Epithelial cell of esophagus (primary cell): ENCODE measurements at places on chromosomes 11 and 22.

DNA sequence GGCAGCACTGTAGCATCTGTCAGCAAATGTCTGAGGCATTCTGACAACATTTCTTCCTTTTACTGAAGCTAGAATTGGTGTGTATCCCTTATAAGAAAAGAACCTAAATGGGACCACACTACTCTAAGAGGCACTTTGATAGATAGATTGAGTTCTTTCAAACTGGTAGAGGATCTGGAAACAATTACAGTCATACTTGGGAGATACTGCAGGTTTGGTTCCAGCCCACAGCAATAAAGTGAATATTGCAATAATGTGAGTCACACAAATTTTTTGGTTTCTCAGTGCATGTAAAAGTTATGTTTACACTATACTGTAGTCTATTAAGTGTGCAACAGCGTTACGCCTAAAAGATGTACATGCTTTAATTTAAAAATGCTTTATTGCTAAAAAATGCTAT, 96.9 kb downstream of the SBF2 start:
- peak; percentile 7 for DNase-seq

DNA sequence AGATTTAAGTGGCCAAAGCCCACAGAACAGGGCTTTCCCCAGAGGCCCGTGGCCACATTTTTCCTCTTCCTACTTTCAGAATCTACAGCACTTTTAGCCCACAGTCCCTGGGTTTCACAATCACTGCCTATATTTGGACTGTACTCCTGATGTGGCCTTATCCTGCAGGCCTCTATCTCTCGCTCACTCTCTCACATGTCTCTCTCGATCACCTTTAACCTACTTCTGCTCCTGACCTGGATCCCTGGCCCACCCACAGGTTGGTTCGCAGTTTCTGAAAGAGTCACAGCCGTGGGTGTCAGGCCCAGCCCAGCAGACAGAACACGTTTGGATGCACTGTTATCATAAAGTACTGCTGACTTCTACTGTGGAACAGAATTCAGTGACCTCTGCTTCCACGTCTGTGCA, 55.5 kb downstream of the LARGE1 start:
- no peak for DNase-seq

- no peak for DNase-seq
Measured at GRCh38 chr11:114799476-114799875, 121.1 kb downstream of the NXPE2 start.

GRCh38 chr11:130103296-130103814, 33.7 kb downstream of the APLP2 start:
- DNase-seq, result peak; percentile 61

- DNase-seq, result no peak
Measured at GRCh38 chr11:3161309-3161708, 3.8 kb downstream of the OSBPL5 start.

GRCh38 chr11:43582863-43583462, 97.6 kb upstream of the HSD17B12 start:
- DNase-seq, result no peak

DNA sequence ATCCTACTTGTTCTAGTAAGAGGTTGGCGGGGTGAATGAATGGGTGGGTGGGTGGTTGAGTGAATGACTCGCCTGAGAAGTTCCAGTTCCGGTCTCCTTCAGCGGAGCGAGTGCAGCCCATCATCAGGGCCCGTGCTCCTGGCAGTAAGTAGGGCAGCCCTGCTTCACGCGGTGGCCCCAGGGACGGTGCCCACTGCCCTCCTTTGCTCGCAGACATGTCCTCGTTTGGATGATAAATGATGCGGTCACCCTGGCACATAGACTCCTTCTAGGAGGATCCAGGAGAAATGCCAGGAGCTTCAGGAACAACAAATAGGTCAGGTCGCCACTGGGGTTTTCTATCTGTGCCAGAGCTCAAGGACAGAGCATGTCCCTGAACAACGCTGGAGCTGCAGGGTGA, 370.8 kb downstream of the CTTN start:
- no peak for DNase-seq

GRCh38 chr22:43431808-43432554, 20.2 kb downstream of the MPPED1 start:
- no peak for DNase-seq

DNA sequence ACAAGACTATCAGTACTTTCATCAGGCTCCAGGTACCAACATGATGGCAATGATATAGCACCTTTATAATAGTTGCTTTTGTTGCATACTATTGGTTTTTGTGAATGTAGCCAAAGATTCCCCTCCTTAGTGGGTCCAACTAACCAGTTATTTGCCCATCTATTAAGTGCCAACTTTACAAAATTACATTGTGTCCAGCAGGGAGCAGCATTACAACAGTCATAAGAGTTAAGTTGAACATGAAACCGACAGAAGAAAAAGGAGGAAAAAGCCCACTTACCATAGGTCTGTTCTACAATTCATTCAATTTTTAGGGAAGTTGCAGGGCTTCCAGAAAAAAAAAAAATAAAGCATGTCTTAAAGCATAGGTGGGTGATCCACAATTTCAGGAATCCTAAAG, 21.6 kb downstream of the IMMP1L start:
- peak; percentile 59 for DNase-seq
